ENCODE measurements at places on chromosomes 3 and 15.

- DNase-seq, result no peak
Observed at GRCh38 chr15:44584162-44584749, 47.3 kb downstream of the EIF3J start.

GRCh38 chr3:14837186-14837877 lies 18.6 kb downstream of the FGD5 start:
- DNase-seq, result no peak

DNA sequence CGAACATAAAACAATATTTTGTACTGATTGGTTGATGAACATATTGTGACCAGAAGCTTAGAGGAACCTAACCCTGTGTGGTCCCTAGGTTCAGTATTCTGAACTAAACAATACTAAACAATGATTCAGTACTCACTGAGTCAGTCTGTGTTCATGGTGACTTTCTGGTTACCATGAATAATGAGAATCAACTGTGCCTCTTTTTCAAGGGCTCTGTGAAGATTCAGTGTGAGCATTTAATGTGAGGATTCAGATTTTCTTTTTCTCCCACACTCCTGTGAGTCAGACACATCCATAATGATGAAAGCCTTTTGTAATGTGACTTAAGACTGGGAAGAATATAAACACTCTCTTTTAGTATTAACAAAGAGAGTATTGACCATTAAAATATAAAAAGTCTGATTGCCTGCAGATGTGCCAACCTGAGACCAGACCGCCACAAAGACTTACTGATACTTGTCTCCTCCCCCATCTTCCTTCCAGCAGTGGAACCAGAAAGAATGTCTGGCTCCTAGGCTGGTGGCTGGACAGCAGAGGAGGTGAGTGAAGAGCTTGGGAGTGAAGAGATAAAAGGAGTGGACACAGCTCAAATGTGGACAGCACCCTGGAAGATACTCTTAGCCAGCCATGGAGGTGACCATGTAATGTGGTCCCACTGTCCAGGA lies 17.6 kb upstream of the ACTL6A start:
- DNase-seq, result no peak

DNA sequence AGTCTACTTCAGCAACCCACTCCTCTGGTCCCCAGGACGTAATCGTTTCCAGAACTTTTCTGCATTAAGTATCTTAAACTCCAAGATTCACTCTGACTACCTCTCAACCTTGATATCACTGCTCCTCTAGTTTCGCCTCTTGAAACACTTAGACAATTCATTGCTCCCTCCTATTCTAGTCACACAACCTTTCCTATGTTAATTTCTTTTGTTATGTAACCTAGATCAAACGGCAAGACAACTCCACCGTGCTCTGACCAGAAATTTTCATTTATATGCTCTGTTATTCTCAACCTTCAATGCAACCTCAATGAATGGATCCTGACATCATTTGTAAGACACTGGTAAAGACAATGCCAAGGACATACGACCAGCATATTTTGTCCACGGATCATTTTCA lies 71.3 kb downstream of the CADM2 start:
- no peak for DNase-seq

DNA sequence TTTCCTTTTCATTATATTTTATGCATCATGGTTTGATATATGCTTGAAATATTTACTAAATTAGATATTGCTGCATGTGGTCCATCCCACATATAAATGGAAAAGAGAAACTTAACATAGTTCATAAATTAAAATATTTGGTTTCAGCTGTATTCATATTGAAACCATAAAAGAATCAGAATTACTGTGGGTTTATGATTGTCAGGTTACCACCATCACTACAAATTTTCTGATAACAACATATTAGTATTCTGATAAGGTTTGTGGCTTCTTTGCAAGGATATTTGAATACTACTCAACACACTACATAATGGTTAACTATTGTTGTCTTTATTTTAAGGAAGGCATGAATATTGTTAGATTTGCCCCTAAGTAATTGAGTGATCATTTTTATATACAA lies 235.5 kb downstream of the UBE2E2 start:
- no peak for DNase-seq

- DNase-seq, result no peak
Observed at GRCh38 chr3:128296469-128297251, 143.4 kb downstream of the EEFSEC start.

DNA sequence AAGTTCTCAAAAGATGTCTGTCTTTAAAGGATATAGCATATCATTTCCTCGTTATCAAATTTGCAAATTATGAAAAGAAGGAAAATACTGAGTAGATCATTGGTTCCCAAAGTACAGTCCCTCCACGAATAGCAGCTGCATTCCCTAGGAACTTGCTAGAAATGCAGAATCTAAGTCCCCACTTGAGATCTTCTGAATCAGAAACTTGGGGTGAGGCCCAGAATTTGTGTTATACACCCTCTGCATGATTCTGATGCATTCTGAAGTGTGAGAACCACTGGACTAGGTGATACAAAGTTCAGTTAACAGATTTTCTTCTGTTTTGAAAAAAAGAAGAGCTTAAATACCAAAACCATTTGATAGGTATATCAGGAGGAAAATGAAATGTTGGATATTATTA lies 77.1 kb downstream of the SLC25A26 start:
- DNase-seq, result no peak

- no peak for DNase-seq
Observed at GRCh38 chr3:54781728-54782127, 146.1 kb downstream of the LRTM1 start.

GRCh38 chr3:26233374-26233773 lies 389.2 kb upstream of the LRRC3B start:
- DNase-seq, result no peak

- DNase-seq, result no peak
Observed at GRCh38 chr3:168671091-168671490, 575.4 kb upstream of the GOLIM4 start.
